ENCODE measurements at places on chromosomes 1 and 21.

- DNase-seq, result no peak
Measured at GRCh38 chr1:44798481-44799365, 1.5 kb upstream of the PLK3 start.

- DNase-seq, result no peak
Measured at GRCh38 chr1:243596431-243597062, 253.5 kb downstream of the AKT3 start.

GRCh38 chr1:38814444-38814983 is 45.1 kb downstream of the RRAGC start:
- no peak for DNase-seq

DNA sequence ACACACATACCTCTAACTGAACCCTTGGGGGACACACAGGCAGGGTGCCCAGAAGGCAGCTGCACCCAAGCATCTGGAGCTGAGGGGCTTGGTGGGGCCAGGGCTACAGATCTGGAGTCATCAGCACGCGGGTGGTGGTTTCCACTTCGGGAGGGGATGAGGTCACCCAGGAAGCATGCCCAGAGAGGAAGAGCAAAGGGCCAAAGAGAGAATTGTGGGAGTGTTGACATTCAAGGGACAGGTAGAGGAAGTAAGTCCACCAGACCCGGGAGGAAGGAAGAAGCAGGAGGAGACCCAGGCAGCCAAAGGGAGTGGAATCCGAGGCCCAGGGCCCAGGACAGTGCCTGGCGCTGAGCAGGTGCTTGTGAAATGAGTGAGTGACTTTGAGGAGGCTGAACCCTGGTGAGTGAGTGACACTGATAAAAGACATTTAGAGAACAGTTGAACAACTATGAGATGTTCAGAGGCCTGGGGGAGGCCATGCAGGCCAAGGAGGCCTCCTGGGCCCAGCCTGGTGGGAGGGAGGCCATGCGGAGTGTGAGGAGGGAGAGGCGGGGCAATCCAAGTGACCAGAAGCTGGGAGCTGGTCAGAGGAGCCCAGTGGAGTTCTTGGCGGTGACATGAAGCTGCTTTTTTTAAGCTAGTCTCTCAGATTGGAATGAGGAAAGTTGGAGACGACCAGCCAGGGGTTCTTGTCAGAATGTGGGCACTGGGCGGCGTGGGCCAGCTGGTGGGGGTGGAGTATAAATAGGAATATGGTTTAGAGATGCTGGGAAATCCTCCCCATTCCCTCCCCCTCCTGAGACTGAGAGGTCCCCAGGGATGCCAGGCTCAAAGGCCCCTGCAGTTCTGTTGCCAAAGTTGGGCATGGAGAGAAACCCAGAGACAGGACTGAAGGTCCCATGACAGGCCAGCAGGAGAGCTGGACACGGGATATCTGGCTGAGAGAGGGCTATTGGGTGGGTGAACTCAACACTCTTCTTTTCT is 7.9 kb downstream of the CDK18 start:
- DNase-seq, result no peak

GRCh38 chr1:186960861-186961260 is 132.1 kb downstream of the PLA2G4A start:
- DNase-seq, result no peak

DNA sequence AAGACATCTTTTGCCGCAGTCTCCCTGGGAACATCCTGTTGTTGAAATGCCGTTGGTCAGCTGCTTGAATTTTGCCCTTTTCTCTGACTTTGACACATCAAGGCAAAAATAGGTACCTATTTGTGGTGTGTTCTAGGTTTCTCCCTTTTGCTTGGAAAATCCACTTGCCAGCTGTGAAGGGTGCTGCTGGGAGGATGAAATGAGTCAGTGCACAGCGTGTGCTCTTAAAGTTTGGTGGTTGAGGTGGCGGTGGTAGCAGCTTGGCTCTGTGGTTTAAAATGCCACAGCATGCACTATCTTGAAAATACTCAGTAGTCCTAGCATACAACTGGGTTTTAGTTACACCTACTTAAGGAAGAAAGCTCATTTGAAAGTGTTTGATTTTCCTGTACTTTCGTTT is 183.8 kb downstream of the DHRS3 start:
- peak; percentile 51 for DNase-seq

GRCh38 chr1:219100059-219100458 is 73.6 kb upstream of the LYPLAL1 start:
- DNase-seq, result no peak

DNA sequence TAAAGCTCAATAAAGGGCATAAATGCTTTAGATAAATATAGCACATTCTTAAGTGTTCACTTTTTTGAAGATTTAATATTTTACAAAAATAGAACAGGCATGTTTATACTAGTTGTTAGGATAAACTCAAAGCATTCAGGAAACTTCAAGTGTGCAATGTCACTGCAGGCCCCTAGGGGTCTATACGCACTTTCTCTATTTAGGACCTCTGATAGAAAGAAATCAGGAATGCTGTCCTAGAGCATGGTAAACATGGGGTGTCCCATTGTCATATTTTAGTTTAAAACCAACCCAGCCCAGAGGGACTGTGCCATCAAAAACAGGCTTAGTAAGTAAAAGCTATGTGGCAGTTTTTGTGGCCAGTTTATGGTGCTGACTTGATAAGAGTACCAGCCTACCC is 102.2 kb downstream of the BARHL2 start:
- DNase-seq, result no peak

DNA sequence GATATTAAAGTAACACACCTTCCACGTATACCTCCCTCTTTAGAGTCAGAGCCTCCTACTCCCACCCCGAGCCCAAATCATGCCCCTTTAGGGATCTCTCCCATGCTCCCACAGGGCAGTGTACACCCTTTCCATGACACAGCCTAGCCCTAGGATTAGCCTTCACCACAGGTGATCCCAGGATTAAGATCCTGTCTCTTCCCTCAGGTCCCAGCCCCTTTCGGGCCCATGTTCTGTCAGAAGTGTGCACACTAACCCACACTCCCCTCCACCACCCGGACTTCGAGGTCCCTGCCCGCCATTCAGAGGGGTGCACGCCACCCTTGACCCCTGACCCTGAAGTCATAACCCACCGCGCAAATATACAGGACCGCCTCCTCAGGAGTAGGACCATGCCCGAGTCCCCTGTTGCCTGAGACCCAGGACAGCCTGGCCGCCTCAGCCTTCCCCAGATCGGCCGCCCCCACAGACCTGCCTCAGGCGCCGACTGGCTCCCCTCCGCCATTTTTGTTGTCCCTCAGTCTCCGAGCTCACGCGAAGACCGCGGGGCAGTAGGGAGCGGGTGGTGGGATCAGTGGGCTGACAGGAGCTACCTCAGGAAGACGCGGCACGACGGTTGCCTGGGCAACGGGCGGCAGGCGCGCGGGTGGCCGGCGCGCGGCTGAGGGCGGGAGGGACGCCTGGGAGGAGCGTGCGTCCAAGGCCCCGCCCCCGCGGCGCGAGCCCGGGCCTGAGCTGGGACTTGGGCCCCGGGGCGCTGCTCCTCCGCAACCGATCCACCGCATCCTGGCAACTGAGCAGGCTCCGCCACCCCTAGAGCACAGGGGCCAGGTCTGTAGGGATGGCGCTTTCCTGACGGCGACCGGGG is at the start of gene AGBL4:
AGBL4 (minus strand) TSS at position 663 of the 868 bp plus-strand sequence.
- peak; percentile 61 for DNase-seq

DNA sequence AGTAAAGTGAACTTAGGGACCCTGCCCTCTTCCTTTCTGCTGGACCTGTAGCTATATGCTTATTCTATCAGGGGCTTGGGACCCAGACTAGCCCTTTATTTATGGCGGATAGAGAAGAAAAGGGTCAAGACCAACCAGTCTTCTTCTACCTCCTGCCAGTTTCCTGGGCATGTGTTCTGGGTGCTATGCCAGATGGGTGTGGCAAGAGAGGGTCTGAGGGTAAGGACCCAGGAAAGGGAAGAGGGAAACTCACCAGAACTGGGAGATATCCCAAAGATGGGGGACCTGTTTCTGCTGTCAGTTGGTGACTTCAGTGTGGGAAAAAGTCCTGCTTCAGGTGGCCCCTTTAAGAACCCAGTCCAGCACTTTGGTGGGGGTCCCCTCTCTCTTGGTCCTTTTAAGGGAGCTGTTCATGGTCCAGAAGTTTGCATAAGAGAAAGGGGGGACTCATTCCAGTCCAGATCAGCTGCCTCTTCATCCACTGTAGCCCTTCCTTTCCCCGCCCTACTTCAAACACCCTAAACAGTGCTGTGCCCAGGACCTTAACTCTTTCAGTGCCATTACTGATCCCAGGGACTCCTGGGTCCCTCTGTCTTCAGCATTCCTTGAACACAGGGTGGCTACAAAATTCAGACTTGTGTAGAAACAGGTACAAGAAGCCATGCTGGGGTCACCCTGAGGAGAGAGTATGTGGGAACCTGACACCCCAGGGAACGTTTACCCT is 18.4 kb downstream of the SSR2 start:
- DNase-seq, result no peak

DNA sequence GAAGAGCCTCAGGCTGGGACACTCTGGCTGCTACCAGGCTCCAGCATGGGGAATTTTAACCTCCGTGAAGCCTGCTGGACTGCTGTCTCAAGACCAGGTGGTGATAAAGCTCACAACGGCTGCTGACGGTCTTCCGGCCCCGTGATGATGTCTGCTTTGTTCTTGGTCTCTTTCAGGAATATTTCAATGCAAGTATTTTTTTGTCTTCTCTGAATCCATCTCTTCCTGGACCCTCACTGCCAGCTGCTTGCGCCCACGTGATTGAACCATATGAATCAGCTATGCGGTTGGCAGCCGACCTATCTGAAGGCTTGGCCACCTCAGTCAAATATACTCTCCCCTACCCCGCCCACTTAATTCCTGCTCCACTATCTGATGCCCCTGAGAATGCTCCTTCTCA is 14.6 kb upstream of the SLC6A17 start:
- no peak for DNase-seq

DNA sequence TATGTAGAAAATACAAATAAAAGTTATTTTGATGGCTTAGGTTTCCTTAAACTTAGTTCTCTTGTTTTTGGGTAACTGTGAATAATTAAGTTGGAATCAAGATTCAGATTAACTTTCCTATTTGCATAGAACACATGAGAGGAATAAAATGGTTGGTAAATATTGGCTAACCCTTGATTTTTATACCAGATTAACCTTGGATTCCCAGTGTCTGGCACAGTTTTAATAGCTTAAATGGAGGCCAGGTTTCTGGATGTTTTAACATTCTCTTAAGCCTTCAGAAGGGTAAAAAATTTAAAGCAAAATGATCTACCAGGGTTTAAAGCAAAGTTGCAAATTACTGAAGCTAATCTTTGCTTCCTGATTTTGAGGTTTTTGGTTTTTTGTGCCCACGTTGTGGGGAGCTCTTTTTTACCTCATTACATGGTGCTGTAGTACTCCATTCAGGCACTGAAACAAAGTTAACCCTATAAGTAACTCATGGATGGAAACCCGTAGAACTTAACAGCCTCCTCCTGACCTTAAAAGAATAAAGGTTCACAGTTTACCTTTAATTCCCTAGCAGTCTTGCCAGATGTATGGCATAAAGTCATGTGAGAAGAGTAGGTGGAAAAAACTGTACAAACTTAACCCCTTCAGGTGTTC is 8.4 kb upstream of the SPATA1 start:
- no peak for DNase-seq

DNA sequence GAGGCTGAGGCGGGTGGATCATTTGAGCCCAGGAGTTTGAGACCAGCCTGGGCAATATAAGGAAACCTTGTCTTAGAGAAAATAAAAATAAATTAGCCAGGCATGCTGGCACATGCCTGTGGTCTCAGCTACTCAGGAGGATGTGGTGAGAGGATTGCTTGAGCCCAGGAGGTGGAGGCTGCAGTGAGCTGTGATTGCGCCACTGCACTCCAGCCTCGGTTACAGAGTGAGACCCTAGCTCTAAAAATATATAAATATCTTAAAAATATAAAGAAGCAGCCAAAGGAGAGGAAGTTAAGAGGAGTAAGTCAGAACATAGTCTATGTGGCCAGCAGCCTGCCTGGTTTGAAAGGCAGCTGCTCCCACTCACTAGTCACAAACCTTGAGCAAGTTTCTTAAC is 4.5 kb upstream of the IL10RB start:
- DNase-seq, result peak; percentile 50

DNA sequence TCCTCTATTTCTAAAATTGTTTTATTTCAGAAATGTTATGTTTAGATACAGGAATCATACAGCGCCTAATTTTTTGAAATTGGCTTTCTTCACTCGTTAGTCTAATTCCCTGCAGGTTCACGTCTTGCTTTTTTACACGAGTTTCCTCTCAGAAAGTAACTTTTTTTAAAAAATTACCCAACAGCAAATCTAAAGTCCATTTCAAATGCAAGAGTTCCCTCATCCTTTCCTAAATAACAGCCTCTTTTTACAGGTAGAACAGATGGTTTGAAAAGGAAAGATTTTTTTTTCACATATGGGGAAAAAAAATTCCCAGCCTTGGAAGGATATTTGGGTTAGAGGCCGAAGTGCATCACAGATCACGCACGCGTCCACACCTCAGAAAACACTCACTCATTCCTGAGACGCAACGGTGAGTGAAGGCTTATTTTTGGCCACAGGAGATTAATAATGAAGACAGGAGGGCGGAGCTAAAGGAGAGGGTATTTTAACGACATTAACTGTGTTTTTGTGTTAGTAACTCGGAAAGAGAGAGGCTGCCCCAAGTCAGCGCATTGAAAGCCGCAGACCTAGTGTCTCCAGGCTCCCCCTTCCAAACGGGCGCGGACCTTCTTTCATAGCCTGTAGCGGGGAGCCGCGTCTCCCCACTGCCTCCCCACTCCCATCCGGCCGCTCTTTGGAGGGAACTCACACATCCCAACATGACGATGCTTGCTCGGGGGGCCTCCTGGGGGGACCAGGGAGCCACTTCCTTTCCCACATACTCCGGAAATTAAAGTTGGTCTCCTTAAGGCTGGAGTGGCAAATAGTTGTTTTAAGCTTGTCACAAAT is 969 bp upstream of the RIPK4 start:
- no peak for DNase-seq

DNA sequence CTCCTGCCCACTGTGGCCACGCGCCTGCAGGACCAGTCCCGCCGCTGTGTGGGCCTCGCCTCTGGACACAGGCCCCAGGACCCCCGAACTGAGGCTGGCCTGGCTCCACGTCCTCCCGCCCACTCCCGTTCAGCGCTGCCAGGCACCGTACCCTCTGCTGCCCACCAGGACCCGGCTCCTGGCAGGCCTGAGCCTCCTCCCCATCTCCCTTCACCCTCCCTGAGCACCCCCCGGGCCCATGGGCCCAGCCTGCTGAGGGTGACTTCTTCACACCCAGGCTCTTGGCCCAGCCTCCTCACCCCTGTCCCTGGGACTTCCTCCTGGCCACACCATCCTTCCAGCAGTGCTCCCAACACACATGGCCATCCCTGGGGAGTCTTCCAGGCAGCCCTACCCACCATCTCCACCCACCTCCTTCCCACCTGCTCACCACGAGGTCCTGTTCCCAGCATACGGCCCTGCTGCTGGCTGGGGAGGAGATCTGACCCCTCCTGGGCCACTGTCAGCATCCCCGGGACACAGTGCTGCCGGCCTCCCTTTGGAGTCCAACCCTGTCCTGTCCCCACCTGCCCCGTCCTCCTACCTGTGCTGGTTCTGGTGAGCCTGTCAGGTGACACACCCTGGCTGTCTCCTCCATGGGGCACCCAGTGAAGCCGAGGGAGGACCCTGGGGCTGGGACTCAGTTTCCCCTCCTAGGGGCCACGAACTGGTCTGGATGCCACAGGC is 53.7 kb downstream of the SLX9 start:
- DNase-seq, result no peak

Data from femur (tissue), 1 donor.